ENCODE measurements at places on chromosomes 5 and 9. TPM values are rescaled to one million over a fixed set of nuclear protein-coding genes. Genes with fewer than 3 reads are reported as not detected.

The DMXL1 gene
- total RNA-seq: 10.8 TPM

The SH3TC2 gene
- 1.2 TPM for total RNA-seq

The IL9 gene
- not detected for total RNA-seq

The SAPCD2 gene
- 17.3 TPM for total RNA-seq

The IFNA2 gene
- total RNA-seq: not detected

The FREM1 gene
- total RNA-seq: not detected

The NDUFS4 gene
- total RNA-seq: 154 TPM

The PITX1 gene
- 6.1 TPM for total RNA-seq

The FAM221B gene
- not detected for total RNA-seq

The ORM1 gene
- total RNA-seq: not detected

The C7 gene
- total RNA-seq: 1.4 TPM
